Stimulated activated CD4-positive, alpha-beta T cell treated with anti-CD3 and anti-CD28 coated beads, Interleukin-2, amount 100 ng/mL, for 4 hours (primary cell): ENCODE measurements at places on chromosomes 13 and 19.

- no peak for DNase-seq
These were observed 14.4 kb upstream of the SACS start for GRCh38 chr13:23447927-23448326.

DNA sequence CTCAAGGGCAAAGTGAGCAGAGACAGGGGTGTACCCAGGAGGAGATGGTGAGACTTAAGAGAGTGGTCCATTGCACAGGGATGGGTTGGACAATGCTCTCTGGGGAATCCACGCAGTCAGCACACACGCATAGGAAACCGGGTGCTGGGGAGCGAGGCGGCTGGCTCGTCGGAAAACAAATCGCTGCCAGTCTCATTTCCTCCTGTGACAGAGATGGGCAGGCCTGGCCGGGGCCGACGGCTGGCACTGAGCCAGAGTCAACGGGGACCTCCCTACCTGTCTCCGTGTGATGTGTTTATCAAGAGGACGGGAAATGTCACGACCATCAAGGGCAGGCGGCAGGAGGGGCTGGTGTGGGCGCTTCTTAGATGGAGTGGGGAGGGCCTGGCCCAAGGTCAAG, 27.3 kb downstream of the PTPRS start:
- DNase-seq, result no peak

DNA sequence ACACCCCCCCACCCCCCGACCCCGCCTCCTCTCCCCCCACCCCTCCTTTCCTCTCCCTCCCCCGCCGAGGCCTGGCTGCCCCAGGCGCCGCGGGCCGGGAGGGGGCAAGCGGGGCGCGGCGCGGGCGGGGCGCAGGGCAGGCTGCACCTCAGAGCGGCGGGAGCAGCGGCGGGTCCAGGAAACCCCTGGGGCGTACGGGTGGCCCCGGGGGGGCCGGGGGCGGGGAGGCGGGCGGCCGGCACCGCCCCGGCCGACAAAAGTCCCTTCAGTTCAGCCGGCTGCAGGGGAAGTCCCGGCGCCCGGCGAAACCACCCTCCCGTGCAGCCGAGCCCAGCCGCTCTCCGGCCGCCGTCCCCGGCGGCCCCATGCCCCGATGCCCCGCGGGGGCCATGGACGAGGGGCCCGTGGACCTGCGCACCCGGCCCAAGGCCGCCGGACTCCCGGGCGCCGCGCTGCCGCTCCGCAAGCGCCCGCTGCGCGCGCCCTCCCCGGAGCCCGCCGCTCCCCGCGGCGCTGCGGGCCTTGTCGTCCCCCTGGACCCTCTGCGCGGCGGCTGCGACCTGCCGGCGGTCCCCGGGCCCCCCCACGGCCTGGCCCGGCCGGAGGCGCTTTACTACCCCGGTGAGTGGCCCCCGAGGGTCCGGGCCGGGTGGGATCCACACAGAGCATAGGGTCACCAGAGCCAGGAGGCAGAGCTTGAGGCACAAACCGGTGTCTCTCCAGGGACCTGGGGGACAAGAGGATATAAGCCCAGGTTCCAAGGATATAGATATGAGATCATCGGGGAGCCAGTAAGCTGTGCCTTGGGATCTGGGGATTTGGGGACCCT, at the start of gene BCL3:
TSS of gene BCL3 (plus strand) at position 283 of the 829 bp plus-strand sequence. CDS start at position 366, 83 bp downstream.
- peak; percentile 35 for DNase-seq

DNA sequence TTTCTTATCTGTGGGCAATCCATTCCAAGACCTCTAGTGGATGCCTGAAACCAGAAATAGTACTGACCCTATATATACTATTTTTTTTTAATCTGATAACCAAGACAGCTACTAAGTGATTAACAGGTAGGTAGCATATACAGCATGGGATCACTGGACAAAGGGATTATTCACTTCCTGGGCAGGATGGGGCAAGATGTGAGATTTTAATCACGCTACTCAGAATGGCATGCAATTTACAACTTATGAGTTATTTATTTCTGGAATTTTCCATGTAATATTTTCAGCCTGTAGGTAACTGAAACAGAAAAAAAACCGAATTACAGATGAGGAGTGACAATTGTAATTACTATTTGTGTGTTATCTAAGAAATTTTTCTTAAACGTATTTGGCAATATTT, 41.2 kb downstream of the ZIC2 start:
- DNase-seq, result no peak

DNA sequence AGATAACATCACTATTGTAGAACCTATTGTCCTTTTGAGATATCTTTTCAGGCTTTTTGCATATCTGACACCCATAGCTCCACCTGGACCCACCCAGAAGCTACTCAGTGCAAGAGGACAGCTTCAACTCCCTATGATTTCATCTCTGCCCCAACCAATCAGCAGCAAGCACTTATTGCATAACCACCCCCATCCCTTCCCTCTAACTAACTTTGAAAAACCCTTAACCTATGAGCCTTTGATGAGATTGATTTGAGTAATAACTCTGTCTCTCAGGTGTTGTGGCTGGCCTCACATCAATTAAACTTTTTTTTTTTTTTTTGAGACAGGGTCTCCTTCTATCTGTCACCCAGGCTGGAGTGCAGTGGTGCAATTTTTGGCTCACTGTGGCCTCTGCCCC, 13.4 kb upstream of the MTRF1 start:
- no peak for DNase-seq

DNA sequence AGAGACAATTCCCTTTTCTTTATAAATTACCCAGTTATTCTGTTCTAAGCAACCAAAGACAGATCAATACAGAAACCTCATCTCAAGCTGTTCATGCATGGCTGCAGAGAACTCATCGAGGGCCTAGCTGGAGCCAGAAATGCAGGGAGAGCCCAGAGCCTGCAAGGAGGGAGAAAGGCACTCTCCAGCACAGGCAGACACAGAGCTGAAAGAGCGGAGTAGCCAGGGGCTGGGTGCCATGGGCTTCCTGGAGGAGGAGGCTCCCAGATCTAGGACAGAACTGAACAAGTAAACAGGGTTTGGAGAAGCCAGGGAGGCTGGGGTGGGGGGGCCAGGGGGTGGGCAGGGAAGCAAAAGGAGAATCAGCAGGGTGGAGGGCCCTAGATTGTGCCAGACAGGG, 144.2 kb upstream of the ZNF507 start:
- no peak for DNase-seq

DNA sequence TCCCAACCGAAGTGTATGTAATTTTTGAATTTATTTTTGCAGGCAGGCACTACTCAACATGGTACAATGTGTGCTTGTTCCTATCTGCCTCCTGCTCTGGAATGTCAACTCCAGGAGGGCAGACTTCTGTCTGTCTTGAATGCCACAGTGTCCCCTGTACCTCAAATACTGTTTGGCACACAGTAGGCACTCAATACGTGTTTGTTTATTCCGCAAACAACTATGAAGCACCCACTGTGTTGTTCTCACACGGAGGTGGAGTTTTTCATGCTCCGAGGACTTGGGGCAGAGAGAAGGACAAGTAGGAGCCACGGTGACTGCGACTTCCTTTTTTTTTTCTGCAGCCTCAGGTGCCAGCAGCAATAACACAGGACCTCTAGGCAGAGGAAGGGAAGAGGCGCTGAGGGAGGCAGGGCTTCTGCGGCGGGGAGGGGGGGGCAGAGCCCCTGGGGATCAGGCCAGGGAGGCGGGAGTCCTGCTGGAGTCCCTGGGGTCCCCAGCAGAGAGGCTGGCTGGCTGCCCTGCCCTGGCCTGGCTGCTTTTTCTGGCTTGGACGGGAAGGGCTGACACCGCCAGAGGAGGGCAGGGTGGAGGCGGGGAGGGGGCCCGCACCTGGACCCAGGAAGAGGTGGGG, 29.3 kb upstream of the TNFAIP8L1 start:
- no peak for DNase-seq

GRCh38 chr13:43751624-43752023, 35.1 kb downstream of the ENOX1 start:
- no peak for DNase-seq

- DNase-seq, result no peak
These were observed 844 bp upstream of the RFX1 start for GRCh38 chr19:14006766-14007562.

GRCh38 chr19:24032651-24033050, 54.3 kb upstream of the ZNF254 start:
- DNase-seq, result no peak

- no peak for DNase-seq
These were observed 65.0 kb downstream of the TBC1D4 start for GRCh38 chr13:75417012-75417384.

- DNase-seq, result no peak
These were observed 34.4 kb downstream of the CCDC70 start for GRCh38 chr13:51895906-51896888.

GRCh38 chr19:13366529-13367143, 139.6 kb downstream of the CACNA1A start:
- DNase-seq, result no peak

- DNase-seq, result no peak
These were observed 269.0 kb downstream of the FGF14 start for GRCh38 chr13:102132777-102133295.

DNA sequence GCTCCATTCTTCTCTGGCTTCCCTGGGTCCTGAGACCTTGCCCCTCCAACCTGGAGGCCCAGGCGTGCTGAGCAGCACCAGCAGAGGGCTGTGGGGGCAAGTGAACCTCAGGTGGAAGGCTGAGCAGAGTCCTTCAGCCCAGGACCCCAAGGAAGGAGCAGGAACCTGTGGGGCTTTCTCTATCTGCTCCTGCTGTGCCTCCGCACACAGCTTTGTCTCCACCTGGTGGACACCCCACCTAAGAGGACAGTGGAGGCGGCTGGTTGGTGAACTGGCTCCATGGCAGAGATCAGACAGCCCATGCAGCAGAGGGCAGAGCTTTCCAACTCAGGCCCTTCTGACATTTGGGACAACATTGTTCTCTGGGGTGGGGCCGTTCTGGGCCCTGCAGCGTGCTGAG, 19.7 kb downstream of the ZFR2 start:
- DNase-seq, result peak; percentile 29

GRCh38 chr13:23432626-23433025, 876 bp downstream of the SACS start:
- no peak for DNase-seq

- no peak for DNase-seq
These were observed 40.1 kb downstream of the FAM216B start for GRCh38 chr13:42821437-42821836.

GRCh38 chr19:56140583-56141416, at the start of gene ZNF444:
TSS of gene ZNF444 (plus strand) at chr19:56141287. CDS start at chr19:56146912, 5,625 bp downstream.
- DNase-seq, result peak; percentile 100

GRCh38 chr19:7500811-7501450, 12.1 kb upstream of the PEX11G start:
- peak; percentile 26 for DNase-seq

GRCh38 chr13:77579959-77580358, 44.5 kb downstream of the SCEL start:
- DNase-seq, result no peak

DNA sequence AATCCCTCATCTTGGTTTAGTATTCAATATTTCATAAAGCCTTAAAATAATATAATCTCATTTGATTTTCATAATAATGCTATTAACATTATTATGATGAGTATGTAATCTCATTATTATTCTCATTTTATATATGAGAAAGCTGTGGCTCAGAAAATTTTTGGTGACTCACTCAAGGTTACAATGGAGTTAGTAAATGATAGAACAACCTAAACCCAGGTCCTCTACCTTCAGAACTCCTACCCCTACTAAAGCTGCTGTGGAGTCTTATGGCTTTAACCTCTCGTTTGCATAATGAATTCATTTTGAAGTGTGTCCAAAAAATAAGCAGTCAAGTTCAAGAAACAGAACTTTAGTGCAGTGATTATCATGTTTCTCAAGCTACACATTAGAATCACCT, 226.3 kb downstream of the TBC1D4 start:
- DNase-seq, result no peak

DNA sequence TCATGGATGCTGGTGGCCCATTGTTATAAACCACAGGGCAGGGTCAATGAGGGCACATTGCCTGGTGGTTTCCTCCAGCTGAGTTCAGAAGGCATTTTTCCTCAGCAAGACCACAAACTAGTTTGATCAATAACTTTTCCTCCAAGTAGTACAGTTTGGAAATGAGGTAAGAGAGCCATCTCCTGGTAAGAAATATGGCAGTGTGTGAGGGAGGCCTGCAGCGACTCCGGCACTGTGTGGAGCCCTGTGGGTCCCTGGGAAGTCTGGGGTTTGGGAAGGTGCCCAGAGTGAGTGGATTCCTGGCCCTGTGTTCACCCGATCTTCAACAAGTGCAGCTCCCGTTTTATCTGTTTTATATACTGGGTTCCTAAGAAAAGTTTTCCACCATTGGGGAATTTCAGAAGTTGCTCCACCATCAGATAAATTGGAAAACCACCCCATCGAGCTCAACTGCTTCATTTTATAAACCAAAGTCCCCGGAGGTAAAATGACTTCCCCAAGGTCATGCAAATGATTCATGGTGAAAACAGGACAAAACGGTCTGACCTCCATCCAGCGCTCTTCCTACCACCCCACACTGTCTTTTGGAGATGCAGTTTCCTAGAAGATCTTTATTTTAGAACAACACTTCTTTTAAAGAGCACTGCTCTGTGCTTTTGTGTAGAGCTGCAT, 148.4 kb downstream of the KATNAL1 start:
- DNase-seq, result no peak

GRCh38 chr19:1979642-1980041, 35.9 kb downstream of the BTBD2 start:
- DNase-seq, result no peak

GRCh38 chr13:97004096-97004876, 10.0 kb upstream of the OXGR1 start:
- DNase-seq, result no peak

DNA sequence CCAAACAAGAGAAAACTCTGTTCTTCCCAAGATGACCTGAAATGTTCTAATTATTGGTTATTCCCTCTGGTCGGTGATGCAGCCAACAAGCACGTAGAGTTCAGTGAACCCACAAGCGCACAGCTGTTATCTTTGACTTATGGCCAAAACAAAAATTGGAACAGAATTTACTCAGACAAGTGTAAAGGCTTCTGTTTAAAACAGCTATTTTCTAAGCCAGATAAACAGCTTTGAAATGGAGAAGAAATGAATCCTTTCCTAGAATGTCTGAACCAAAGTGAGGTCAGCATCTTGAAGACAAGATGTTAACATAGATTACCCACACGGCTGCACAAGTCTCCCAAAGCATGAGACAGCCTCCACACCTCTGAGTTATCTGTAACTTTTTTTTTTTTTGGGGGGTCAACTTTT, 669.2 kb downstream of the DIAPH3 start:
- DNase-seq, result no peak

GRCh38 chr19:48190288-48190884, 19.9 kb downstream of the ZSWIM9 start:
- peak; percentile 29 for DNase-seq

DNA sequence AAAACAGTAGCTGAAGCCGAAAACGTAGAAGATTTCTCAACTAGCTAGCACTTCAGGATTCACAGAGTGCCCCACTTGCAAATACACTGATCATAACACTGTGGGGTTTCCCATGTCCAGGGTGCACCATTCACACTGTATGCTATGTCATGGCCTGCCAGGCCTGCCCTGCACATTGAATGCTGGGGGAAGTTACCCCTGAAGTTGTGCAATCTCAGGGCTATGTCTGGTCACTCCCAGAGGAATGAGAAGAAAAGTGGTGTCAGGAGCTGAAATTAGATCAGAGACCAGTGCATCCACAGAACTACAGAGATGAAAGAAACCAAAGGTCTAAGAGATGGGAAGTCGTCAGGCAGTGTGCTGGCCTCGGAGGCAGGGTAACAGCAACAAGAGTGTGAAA, 196.8 kb downstream of the RAP2A start:
- no peak for DNase-seq

GRCh38 chr19:42169486-42170413, 37.5 kb upstream of the POU2F2 start:
- DNase-seq, result no peak

- no peak for DNase-seq
These were observed 10.1 kb downstream of the ZNF44 start for GRCh38 chr19:12284631-12285030.
